Posterior cingulate gyrus (tissue), 11 donors: ENCODE measurements at places on chromosomes 13 and 19.

DNA sequence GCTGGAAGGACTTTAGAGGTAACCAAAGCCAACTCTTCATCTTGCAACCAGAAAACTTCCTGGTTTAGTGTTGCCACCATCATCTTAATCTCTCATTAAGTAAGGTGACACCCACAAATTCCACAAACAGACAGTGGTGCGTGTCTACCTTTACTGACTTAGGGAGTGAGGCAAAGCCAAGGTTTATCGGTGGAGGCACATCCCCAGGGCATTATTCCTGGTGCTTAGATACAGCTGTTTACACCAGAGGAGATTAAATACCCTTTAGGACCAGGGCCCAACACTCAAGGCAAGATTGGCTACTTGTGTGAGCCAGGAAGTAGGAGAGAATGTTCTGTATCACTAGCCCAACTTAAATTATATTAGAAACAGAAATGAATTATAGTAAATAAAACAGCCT is 9.5 kb downstream of the STOML3 start:
- DNase-seq = no peak

DNA sequence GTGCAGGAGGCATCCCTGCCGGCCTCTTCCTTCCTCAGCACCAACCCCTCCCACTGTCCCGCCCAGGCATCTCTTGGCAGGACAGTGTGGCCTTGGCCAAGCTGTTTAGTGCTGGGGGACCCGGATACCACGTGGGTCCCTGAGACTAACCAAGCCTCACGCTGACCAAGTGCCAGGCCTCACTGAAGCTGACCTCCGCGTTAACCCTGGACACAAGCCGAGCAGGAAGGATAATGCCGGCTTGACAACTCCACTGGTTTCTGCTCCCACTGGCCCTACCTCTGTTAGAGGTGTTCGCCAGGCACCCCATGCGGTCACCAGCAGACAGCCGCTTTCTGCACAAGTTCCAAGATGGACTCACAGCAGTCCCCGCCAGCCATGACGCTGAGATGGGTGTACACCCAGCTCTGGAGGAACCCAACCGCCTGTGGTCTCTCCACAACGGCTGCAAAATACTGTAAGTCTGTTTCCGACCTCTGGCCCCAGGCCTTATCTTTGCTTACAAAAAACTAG is 12.4 kb downstream of the GRTP1 start:
- no peak for DNase-seq

GRCh38 chr13:107124730-107125129 is 556.8 kb upstream of the ARGLU1 start:
- DNase-seq = no peak

DNA sequence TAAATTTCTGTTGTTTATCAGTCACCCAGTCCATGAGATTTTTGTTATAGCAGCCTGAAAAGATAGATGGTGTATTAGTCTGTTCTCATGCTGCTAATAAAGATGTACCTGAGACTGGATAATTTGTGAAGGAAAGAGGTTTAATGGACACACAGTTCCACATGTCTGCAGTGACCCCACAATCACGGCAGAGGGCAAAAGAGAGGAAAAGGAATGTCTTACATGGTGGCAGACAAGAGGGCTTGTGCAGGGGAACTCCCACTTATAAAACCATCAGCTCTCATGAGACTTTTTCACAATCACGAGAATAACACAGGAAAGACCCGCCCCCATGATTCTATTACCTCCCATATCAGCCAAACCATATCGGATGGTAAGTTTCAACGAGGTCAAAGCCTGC is 309.2 kb downstream of the LIG4 start:
- no peak for DNase-seq

GRCh38 chr19:43721469-43722048 is 5.7 kb downstream of the IRGC start:
- no peak for DNase-seq

DNA sequence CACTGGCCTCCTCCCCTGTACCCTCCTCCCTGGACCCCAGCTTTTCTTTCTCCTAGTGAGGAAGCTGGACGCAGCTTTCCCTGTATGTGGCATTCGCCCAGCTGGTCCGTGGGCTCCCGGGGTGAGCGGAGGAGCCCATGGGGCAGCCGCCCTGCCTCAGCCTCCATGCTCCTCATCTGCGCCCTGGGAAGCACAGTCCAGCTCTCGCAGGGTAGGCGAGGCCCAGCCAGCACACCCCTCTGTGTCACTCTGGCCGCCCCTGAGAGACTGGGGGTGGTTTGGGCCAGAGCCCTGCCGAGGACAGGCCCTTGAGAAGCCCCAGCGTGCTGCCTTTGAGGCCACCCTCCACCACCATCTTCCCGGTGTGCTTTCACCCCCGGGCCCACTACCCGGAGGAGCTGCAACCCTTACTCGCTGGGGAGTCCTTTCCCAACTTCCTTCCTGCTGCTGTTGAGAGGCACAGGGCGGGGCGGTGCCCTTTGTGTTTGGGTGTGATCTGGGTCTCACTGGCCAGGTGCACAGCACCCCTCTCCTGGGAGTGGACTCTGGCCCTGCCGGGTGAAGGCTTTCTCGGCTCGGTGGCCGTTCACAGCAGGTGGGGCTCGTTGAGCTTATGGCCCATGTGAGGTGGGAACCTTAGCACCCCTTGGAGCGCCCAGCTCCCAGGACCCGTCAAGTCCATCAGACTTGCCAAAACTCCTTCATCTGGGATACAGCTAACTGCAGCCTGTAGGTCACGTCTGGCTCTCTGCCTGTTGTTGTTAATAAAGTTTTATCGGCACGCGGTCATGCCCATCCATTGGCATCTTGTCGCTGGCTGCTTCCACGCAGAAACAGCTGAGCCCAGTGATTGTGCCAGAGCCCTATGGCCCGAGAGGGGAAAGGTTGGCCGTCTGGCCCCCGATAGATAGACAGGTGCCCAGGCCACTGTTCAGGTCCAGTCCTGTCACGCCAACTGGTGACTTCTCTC is 3.2 kb downstream of the NCLN start:
- no peak for DNase-seq

DNA sequence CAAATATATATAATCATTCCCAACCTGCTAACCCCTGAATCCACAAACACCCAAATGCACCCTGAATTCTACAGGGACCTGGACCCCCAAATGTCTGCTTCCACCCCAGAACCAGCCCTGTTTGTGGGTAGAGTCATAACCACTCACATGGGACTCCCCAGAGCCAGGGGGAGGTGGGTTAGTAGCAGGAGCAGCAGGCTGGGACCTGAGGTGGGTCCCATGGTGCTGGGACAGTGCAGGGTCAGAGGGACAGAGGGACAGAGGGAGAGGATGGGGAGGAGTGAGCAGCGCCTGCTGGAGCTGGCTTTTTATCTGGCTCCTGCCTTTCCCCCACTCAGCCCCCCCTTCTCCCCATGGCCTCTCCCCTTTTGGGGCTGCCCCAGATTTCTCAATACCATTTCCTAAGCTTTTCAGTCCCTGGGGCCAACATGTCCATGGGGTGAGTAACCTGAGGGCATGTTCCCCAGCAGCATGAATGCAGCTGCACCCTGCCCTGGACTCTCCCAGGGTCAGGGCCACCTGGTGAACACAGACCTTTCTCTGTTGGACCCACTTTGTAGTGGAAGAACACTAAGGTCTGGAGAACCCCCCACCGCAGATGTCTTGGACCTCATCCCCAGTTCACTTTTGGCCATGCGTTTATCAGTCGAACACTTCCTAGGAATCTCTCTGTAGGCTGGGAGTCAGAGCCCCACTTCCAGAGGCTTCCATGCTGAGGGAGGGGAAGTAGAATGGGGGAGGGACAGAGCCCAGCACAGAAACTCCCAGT is at the start of gene C3:
TSS of gene C3 (minus strand) at position 282 of the 769 bp plus-strand sequence. CDS start at position 221, 61 bp downstream.
- peak; percentile 81 for DNase-seq

GRCh38 chr19:4390017-4390566 is 10.3 kb downstream of the SH3GL1 start:
- DNase-seq = no peak

DNA sequence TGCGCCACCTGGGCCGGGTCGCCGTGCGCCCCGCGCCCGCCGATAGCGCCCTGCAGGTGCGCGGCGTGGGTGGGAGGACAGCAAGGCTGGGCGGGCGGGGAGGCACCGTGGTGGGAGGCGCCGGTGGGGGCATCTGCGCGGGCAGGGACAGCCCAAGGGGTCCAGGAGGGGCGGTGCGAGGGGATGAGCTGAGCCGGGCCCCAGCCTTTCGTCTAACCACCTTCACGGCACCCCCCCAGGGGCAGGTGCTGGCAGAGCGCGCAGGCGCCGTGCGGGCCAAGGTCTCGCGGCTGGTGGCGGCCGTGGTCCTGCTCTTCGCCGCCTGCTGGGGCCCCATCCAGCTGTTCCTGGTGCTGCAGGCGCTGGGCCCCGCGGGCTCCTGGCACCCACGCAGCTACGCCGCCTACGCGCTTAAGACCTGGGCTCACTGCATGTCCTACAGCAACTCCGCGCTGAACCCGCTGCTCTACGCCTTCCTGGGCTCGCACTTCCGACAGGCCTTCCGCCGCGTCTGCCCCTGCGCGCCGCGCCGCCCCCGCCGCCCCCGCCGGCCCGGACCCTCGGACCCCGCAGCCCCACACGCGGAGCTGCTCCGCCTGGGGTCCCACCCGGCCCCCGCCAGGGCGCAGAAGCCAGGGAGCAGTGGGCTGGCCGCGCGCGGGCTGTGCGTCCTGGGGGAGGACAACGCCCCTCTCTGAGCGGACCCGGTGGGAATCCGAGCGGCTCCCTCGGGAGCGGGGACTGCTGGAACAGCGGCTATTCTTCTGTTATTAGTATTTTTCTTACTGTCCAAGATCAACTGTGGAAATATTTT is 3.1 kb downstream of the KISS1R start:
- DNase-seq = no peak

DNA sequence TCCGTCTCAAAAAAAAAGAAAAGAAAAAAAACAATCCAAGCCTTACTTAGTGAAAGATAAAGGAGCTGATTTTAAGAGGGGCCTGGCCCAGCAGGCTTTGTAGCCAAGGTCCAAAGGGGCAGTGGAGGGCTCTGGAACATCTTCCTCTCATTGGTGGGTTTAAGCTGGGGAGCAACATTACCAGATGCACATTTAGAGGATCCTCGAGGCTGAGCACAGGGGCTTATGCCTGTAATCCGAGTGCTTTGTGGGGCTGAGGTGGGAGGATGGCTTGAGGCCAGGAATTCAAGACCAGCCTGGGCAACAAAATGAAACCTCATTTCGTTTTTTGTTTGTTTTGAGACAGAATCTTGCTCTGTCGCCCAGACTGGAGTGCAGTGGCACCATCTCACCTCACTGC is 8.0 kb upstream of the TMEM160 start:
- DNase-seq = no peak
